CD8-positive, alpha-beta memory T cell (primary cell): ENCODE measurements at places on chromosomes 6 and 20. TPM values are rescaled to one million over a fixed set of nuclear protein-coding genes. Genes with fewer than 3 reads are reported as not detected.

GRCh38 chr6:43283905-43284304 is 14.2 kb upstream of the SLC22A7 start:
- no peak for DNase-seq

GRCh38 chr6:112027942-112028674 is 25.8 kb upstream of the CCN6 start:
- peak; percentile 72 for DNase-seq

GRCh38 chr6:16199804-16200203 is 38.6 kb upstream of the GMPR start:
- DNase-seq = no peak

DNA sequence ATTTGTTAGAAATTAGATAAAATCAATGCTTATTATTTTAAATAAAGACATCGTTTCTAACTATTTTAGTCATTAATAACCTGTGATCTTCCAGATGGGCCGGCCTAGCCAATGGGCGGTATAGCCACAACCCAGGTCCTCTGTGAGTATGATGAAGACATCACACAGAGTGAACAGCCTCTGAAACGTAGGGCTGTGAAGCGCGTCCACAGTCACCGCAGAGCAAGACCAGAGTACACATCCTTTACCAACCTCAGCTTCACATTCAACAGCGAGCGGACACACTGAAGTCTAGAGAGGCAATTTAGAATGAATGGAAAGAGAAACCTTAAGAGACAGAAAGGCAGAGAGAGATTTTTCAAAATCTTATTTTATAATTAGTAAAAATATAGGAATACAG is 125.0 kb upstream of the RPS6KA2 start:
- no peak for DNase-seq

DNA sequence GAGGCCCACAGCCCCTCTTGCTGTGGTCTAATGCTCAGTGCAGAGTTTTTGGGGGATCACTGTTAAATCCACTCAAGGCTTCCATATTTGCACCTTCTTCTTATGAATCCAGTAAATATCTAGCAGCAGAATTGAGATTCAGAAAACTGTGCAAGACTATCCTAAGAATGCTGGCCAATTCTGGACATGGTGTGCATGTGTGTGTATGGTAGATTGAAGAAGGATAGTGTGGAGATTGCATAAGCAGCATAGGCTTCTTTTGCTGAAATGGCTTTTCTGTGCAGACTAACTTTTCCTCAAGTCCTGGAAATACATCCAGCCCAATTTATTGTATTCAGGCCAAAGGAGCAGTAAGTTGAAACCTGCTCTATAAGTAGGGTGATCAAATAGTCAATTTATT is 39.7 kb downstream of the FBXO9 start:
- DNase-seq = no peak

GRCh38 chr6:160057080-160057479 is 64.5 kb upstream of the SLC22A1 start:
- no peak for DNase-seq

GRCh38 chr6:22113026-22113766 is 183.6 kb downstream of the PRL start:
- no peak for DNase-seq

NKX2-2 gene
- not detected for total RNA-seq

GRCh38 chr20:46209930-46210671 is 92.0 kb downstream of the CD40 start:
- DNase-seq = no peak

UST gene
- 6.4 TPM for total RNA-seq

SLC17A2 gene
- not detected for total RNA-seq

DNA sequence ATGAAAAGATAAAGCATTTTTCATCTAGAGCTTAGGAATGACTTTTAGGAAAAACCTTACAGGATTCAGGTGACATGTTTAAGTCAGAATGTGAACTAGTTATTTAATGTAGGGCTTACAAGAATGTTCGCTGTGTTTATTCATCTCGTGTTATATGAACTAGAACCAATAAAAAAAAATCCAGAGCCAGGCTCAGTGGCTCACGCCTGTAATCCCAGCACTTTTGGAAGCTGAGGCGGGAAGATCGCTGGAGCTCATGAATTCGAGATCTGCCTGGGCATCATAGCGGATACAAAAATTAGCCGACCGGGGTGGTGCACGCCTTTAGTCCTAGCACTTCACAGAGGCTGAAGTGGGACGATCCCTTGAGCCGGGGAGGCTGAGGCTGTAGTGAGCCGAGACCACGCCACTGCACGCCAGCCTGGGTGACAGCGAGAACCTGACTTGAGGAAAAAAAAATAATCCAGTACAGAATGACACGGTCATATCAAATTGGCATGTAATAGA is 46.3 kb downstream of the OR2B2 start:
- peak; percentile 15 for DNase-seq

DNA sequence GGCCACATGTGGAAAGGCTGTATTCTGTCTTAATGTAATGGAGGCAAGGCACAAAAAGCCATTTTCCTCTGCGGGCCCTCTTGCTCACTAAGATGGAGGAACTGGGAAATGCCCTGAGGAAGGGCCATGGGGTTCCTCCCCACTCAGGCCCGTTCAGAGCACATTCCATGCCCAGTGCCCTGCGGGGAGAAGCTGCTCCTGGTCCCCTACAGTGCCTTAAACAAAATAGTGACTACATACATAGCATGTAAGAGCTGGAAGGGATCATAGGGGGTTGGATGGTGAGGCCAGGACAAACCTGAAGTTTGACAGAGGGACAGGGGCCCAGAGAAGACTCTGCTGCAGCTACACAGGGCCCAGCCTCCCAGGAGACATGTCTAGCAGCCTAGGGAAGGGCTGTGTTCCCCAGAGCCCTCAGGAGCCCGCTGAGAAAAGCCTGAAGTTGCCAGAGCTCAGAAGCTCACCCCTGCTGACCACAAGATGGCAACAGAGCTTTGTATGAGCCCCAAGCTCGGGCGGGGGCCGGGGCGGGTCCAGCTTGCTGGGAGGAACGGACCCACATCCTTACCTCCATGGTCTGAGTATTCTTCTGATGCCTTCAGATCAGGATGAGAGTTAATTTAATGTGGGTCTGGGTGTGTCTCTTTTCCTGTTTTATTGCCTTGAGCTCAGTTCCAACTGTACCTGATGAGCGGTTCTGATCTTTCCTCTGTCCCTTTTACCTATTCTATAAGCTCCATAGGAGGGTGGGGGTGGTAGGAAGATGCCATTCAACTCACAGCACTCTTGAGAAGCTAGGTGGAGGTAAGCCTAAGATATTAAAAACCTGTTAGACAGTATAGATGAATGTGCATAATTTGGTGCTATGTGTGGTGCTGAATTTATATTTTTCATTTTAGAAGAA is 242.9 kb downstream of the CDC5L start:
- DNase-seq = no peak

- no peak for DNase-seq
These were observed 1648.8 kb downstream of the GRIK2 start for GRCh38 chr6:103042336-103042735.

DNA sequence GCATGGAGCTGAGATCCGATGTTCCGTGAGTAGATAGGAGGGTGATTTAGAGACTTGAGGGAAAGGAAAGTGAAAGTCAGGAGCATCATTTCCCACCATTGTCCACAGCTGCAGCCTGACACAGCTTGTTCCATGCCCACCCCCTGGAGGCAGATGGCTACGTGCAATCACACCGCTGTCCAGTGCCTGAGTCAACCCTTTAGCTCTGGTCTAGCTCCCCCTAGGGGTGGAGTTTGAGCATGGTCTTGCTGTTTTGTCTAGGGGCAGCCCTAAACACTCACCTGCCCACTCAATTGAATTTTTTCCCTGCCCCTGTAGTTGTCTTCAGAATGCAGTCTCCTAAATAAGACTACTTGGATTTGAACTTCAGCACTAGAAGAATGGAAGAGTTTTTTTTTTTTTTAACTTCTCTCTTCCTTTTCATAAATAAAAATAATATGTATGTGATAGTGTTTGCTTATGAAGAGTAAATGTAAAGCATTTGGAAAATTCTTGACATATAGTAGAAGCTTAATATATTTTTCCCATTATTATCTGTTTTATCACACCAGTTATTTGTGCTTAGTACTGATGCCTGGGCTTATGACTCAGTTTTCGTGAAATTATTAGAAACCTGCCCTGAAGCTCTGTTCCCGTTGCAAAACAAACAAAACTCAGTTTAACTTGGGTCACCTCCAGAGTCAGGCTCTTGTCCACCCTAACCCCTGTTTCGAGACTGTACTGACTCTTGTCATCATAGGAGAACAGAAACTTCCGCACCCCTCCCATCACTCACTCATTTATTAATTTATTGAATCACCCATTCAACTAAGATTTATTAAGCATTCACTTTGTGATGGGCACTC is 814.8 kb downstream of the MAFB start:
- no peak for DNase-seq

DNA sequence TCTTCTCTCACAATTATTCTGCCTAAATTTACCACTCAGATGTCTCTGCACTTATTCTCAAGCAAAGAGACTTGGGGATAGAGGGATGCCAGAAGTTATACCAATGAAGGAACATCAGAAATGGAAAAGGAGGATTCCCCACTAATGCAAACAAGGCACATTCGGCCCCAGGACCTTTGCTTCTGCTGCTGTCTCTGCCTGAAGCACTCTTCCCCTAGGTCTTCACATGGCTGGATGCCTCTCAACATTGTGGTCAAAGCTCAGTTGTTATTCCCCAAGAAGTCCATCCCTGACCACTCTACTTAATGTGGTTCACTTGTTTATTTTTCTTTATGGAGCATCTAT is 508.7 kb downstream of the DOK5 start:
- no peak for DNase-seq

KIF25 gene
- not detected for total RNA-seq

DNA sequence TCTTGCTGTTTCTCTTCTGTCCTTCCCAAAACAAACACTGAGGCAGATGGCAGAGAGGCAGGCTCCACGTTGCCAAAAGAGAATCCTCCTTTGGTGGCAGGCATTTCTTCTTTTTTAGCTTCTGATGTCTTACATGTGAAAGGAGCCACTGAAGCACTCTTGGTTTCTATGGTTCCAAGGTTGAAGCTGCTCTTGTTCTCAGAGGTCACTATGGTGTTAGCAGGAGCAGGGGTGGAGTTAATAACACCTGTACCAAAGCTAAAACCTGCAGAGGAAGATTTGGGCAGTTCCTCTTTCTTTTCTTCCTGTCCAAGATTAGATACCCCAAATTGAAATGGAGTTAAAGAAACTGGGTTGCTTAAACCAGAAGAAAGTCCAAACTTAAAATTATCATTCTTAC is 28.8 kb downstream of the FAM8A1 start:
- no peak for DNase-seq

DNA sequence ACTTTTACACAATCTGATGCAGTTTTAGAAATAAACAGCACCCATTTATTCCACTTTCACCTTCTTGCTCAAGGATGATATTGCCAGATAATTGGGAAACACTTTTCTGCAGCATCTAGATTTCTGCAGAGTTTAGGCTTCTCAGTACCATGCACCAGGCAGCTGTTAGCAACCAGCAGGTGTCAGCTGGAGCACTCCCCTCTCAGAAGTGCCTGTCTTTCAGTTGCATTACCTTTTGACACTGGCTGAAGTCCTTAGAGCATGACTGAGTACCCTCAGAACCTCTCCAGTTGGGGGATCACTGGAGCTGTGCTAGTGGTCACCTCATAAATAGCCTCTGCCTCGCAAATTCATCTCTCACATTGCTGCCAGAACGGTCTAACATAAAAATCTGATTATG is 91.2 kb downstream of the DNAH8 start:
- DNase-seq = no peak

- no peak for DNase-seq
These were observed 8.8 kb downstream of the ASIP start for GRCh38 chr20:34250005-34250404.

GRCh38 chr6:42259841-42260395 is 42.3 kb upstream of the MRPS10 start:
- DNase-seq = no peak

GRCh38 chr6:103629613-103630012 is 1230.1 kb downstream of the HACE1 start:
- DNase-seq = no peak

- DNase-seq = no peak
These were observed 59.1 kb downstream of the EZR start for GRCh38 chr6:158759966-158760617.

CD109 gene
- total RNA-seq = 24.5 TPM

MEP1A gene
- not detected for total RNA-seq

ADRM1 gene
- total RNA-seq = 166 TPM
